ENCODE measurements at places on chromosomes 3 and 15.

GRCh38 chr15:31440754-31441311 is 114.2 kb downstream of the KLF13 start:
- no peak for DNase-seq

- no peak for DNase-seq
Measured at GRCh38 chr15:80780416-80781221, 1.4 kb downstream of the CEMIP start.

DNA sequence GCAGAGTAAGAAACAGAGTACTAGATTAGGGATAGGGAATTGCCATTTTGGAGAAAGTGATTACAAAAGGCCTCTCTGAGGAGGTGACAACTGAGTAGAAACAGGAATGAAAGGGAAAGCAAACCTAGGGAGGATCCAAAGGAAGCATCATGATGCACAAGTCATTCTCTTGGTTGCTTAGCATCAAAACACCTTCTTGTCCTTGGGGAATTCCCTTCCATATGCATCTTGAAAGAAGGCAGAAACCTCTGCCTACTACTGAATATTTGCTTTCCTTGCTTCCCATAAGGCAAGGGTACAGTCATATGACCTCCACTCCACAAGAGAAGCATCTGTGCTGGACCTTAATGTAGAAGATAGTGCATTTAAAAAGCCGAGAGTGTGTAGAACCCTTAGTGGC is 24.1 kb downstream of the GABPB1 start:
- DNase-seq, result no peak

GRCh38 chr15:100101426-100102089 is 240.2 kb downstream of the ADAMTS17 start:
- peak; percentile 29 for DNase-seq

DNA sequence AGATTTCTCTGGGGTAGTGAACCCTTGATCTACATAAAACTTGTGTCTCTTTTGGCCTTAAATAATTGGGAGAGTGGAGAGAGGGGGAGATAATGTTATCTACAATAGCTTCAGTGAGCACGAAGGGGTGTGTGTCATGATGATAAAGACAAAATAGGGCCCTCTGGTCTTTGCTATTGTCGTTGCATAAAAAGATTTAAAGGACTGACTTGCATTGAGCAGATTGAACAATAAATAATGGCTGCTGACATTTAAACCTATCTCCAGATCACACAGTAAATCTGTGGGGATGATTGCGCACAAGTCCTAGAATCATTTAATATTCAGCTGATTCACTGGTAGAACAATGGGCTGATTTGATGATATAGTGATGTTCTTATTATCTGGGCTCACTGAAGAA is 71.3 kb upstream of the GAP43 start:
- no peak for DNase-seq

Measured in MV-4-11 (cell line).